Activated T-helper 1 cell treated with anti-CD3 and anti-CD28 coated beads, Interleukin-12 subunit alpha, Interleukin-12 subunit beta, Interleukin-2, Interleukin-4 antibody, amounts not matched to agents 30 ng/mL and 10 ng/mL and 1 ng/mL, durations not matched to agents 14 hours and 24 hours and 36 hours (primary cell): ENCODE measurements at places on chromosomes 2 and 18. TPM values are rescaled to one million over a fixed set of nuclear protein-coding genes. Genes with fewer than 3 reads are reported as not detected.
A peak's percentile ranks its signal among the peaks of the same experiment; 100 is the strongest.

The USP40 gene
- total RNA-seq: 10.1 and 11.2 TPM in 2 replicates

The FAM136A gene
- 88.9 and 89.1 TPM in 2 replicates for total RNA-seq

The CENPA gene
- total RNA-seq: 16.6 and 19.7 TPM in 2 replicates

The NPPC gene
- 1.6 TPM in 2 replicates for total RNA-seq

The RGPD4 gene
- 0.18 TPM in 1 of 2 replicates, not detected in the other for total RNA-seq

The ASAP2 gene
- 0.34 and 1.2 TPM in 2 replicates for total RNA-seq

The SLC9A4 gene
- total RNA-seq: 0.10 TPM in 1 of 2 replicates, not detected in the other

The DYNAP gene
- total RNA-seq: not detected in 2 replicates

The PRSS56 gene
- not detected in 2 replicates for total RNA-seq

The DOCK10 gene
- total RNA-seq: 144 and 159 TPM in 2 replicates

The BMP10 gene
- total RNA-seq: not detected in 2 replicates

- peaks cover 88% of the 10 kb centered on the region for H3K4me1 ChIP-seq
- no peaks in the 10 kb centered on the region for H3K27me3 ChIP-seq
- no peak for DNase-seq
- peaks cover 24% of the 10 kb centered on the region for H3K36me3 ChIP-seq
- H3K4me3 ChIP-seq: peak overlapping the region; percentile 45
- H3K27ac ChIP-seq: peak overlapping the region; percentile 88
Observed at GRCh38 chr2:105774781-105775337, 30.1 kb downstream of the NCK2 start.

DNA sequence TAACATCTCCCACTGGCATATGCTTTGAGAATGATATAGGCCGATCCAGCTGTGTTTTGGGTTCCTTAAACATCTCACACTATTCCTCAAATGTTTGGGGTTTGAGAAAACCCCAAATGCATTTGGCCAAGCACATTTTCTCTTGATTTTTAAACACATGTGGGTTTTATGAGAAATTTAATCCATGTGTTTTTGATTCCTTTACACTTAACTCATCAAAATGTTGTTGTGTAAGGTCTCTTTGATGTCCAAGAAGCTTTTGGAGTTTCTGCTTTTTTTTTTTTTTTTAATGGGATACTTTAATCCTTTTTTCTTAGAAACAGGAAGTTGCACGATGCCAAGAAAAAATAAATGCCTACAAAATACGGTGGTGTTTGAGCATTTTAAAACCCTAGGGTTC is 339.8 kb upstream of the TCF4 start:
- H3K36me3 ChIP-seq: no peaks in the 10 kb centered on the region
- no peak overlapping the region for H3K4me3 ChIP-seq
- no peak overlapping the region for H3K27ac ChIP-seq
- no peak for DNase-seq
- no peaks in the 10 kb centered on the region for H3K27me3 ChIP-seq

- H3K36me3 ChIP-seq: peaks cover 56% of the 10 kb centered on the region
- no peak for DNase-seq
- peak overlapping the region; percentile 40 for H3K27ac ChIP-seq
- H3K4me1 ChIP-seq: peaks cover 85% of the 10 kb centered on the region
Observed at GRCh38 chr2:113895301-113895700, 5.4 kb downstream of the ACTR3 start.

DNA sequence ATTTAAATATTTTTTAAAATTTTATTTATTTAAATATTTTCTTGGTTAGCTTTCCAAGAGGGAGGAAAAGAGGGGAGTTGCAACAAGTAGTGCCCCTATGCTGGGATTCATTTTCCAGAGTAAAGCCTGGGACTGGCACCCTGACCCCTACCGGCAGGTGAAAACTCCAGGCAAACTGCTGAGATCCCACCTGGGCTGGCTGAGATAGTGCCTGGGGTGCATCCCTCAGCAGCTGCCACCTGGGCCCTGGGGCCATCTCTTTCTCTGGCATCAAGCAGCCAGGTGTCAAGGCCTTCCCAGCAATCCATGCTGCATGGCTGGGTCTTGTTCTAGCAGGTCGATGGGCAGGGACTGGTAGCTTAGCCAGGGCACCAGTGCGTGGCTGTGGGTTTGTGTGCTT is 6.6 kb downstream of the SIX2 start:
- H3K36me3 ChIP-seq: peaks cover 3% of the 10 kb centered on the region
- no peaks in the 10 kb centered on the region for H3K4me1 ChIP-seq
- H3K27ac ChIP-seq: peak overlapping the region; percentile 3
- H3K4me3 ChIP-seq: no peak overlapping the region
- DNase-seq: no peak

GRCh38 chr2:194015751-194016150 is 1641.3 kb upstream of the SLC39A10 start:
- no peak overlapping the region for H3K4me3 ChIP-seq
- H3K27ac ChIP-seq: no peak overlapping the region
- no peak for DNase-seq

GRCh38 chr2:203446071-203446481 is 89.0 kb downstream of the RAPH1 start:
- no peaks in the 10 kb centered on the region for H3K27me3 ChIP-seq
- DNase-seq: no peak
- peak overlapping the region; percentile 14 for H3K27ac ChIP-seq

DNA sequence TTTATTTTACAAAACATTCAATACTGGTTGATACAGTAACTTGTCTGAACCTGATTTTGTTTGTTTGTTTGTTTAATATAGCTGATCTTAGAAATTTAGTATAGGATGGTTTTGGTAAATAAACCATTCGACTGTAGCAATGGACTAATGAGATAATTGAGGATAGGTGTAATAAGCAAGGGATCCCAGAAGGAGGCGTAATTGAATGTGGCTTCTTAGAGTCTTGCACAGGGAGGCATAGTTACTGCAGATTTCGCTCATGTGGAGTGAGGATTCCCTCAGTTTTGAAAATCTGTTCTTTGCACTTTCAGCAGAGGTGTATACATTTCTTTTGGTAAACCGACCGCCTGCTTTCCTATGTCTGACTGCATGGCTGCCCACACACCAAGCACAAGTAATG is 709.6 kb downstream of the SOCS6 start:
- no peak overlapping the region for H3K27ac ChIP-seq
- H3K4me1 ChIP-seq: no peaks in the 10 kb centered on the region
- DNase-seq: no peak
- no peaks in the 10 kb centered on the region for H3K27me3 ChIP-seq

DNA sequence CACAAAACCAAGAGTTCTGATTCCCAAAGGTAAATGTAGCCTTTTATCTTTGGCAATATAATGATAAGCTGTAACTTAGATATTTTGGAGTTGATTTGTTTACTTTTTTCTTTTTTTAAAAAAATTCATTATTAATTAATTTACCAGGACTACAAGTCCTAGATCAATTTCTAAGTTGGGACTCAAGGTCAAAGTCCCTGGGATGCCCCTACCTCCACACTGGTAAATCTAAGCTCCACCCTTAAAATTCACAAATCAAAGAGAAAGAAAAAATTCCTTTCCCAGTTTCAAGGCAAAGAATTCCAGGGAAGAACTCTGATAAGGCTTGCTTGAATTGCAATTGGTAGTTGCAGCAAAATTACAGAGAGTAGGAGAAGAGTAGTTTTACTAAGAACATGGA is 71.3 kb downstream of the MDH1 start:
- no peak for DNase-seq
- H3K4me3 ChIP-seq: no peak overlapping the region
- no peaks in the 10 kb centered on the region for H3K4me1 ChIP-seq

- peaks cover 21% of the 10 kb centered on the region for H3K27me3 ChIP-seq
- no peak for DNase-seq
- peak overlapping the region; percentile 73 for H3K4me3 ChIP-seq
Observed at GRCh38 chr2:130798472-130799218, 38.1 kb upstream of the ARHGEF4 start.

GRCh38 chr2:217944923-217945322 is 57.9 kb downstream of the TNS1 start:
- H3K4me1 ChIP-seq: no peaks in the 10 kb centered on the region
- H3K27me3 ChIP-seq: peaks cover 5% of the 10 kb centered on the region
- DNase-seq: no peak
- no peaks in the 10 kb centered on the region for H3K36me3 ChIP-seq
- H3K4me3 ChIP-seq: no peak overlapping the region
- H3K27ac ChIP-seq: no peak overlapping the region

DNA sequence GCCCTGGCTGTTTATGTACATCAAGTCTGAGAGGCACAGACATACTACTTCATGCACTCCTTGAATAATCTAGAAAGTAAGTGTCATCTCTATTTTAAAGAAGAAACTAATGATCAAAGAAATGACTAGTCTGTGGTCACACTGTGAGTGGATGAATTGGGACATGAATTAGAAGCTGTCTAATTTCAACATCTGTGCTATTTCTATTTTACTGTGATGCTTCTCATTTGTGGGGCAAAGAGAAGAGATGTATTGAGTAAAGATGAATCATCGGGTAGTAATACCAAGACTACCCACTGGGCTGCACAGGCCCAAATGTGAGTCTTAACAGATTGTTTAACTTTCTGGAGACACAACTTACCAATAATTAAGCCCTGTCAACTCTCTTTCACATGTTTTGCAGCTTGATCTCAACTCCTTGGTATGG is 42.4 kb upstream of the MTIF2 start:
- H3K36me3 ChIP-seq: peaks cover 2% of the 10 kb centered on the region
- H3K27me3 ChIP-seq: no peaks in the 10 kb centered on the region
- H3K4me1 ChIP-seq: peaks cover 22% of the 10 kb centered on the region
- no peak overlapping the region for H3K4me3 ChIP-seq

DNA sequence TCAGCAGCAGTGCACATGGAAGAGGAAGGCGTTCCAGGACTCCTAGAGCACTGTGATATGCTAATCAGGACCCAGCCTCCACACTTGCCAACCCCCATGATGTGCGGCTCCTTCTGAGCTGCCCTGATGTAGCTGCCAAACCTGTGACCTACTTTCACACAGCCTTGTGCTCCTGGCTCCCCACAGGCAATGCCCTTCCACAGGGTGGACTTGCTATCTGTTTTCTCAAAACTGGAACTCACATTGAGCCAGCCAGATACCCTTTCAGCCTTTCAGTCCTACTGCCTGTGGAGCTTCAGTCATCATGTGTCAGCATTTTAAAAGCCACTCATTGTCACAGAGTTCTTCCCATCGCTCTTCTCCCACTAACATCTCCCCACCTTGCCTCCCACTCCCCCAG is 181.6 kb downstream of the AFF3 start:
- no peak overlapping the region for H3K4me3 ChIP-seq
- H3K36me3 ChIP-seq: no peaks in the 10 kb centered on the region
- H3K27me3 ChIP-seq: no peaks in the 10 kb centered on the region
- DNase-seq: no peak
- H3K4me1 ChIP-seq: no peaks in the 10 kb centered on the region

- H3K27ac ChIP-seq: no peak overlapping the region
- no peak for DNase-seq
- H3K36me3 ChIP-seq: no peaks in the 10 kb centered on the region
- H3K27me3 ChIP-seq: peaks cover 28% of the 10 kb centered on the region
- H3K4me1 ChIP-seq: peaks cover 4% of the 10 kb centered on the region
Observed at GRCh38 chr2:177758591-177759371, 313.8 kb downstream of the PDE11A start.

GRCh38 chr18:48296581-48296980 is 112.6 kb downstream of the ZBTB7C start:
- no peaks in the 10 kb centered on the region for H3K27me3 ChIP-seq
- H3K4me3 ChIP-seq: no peak overlapping the region
- no peak overlapping the region for H3K27ac ChIP-seq

DNA sequence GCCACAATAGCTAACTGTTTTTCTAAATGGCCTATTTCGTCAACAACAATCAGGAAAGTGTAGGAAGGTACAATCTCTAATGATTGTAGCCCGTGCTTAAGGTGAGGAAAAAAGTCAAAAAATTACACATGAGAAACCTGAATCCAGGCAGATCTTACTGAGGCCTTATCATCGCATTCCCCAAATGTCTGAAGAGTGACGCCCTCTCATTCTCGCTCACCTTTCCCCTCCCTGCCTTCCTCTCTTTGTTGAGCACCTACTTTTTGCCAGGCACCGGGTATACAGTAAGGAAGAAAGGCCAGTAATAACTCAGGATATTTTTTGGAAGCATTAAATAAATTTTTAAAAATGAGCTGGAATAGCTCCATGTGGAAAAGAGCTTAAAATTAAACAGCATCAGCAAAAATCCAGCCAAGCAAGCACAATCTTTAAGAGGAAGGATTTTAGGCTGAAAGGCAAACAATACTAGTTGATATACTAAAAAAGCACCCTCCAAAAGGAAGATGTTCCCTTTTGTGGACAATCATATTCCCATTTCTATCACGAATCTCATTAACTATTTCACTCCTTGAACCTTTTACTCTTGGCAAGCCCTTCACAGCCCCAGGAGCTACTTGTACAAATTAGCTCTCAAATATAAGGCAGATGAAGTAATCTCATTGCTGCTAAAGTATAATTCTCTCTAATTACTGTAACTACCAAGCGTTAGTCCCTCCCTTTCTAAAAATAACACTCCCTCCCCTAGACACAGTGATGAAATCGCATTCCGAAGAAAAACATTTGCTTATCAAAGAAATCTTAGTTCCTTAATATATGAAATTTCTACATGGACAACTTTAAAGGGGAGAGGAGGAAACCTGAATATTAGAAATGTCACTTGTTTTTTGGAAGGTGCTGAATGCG is 40.0 kb downstream of the STAT1 start:
- peak overlapping the region; percentile 63 for H3K27ac ChIP-seq
- H3K36me3 ChIP-seq: peaks cover 80% of the 10 kb centered on the region
- H3K27me3 ChIP-seq: no peaks in the 10 kb centered on the region
- no peak overlapping the region for H3K4me3 ChIP-seq

DNA sequence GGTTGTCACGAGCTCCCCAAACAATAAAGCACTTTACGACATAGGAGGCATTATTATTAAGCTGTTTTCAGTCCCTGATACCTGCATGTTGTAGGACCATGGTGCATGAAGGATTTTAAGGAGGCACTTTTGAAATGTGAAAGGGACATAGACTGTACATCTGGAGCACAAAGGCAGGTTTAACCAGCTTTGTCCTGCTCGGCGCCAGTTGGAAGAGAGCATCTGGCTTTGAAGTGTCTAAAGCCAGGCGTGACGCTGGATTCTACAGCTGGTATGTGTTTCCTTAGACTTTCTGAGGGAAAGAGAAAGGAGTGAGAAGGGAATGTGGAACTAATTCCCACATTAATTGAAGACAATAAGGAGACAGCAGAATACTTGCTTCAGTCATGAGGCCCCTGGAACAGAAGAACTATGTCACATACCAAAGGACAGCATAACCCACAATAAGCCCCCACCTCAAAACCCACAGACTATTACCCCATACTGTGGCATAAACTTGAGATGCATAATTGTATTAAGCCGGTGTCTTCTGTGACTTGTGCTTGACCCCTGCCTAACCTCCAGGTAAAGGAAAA is 381.0 kb upstream of the MEX3C start:
- H3K36me3 ChIP-seq: no peaks in the 10 kb centered on the region
- no peak for DNase-seq
- H3K4me1 ChIP-seq: no peaks in the 10 kb centered on the region
- H3K4me3 ChIP-seq: no peak overlapping the region
- H3K27me3 ChIP-seq: peaks cover 2% of the 10 kb centered on the region
- H3K27ac ChIP-seq: no peak overlapping the region

DNA sequence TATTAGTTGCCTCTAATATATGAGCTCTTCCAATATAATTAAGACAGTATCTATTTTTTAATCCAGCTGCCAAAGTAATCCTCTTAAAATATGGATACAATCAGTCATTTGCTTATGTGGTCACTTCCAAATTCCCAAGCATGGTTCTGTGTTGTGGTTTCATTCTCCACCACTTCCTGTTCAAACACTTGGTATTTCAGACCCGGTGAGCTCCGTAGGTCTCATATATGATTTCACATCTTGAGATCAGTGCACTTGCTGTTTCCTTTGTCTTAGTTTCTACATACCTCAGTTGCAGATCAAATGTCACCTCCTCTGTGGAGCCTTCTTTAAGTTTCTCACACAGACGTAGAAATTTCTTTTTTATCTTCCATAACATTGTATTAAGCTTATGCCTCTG is 254.2 kb downstream of the KCNS3 start:
- no peaks in the 10 kb centered on the region for H3K36me3 ChIP-seq
- H3K4me3 ChIP-seq: no peak overlapping the region
- no peak overlapping the region for H3K27ac ChIP-seq
- no peak for DNase-seq
